Activated naive CD8-positive, alpha-beta T cell treated with anti-CD3 and anti-CD28 coated beads for 36 hours (primary cell): ENCODE measurements at places on chromosomes 3 and 15.

- H3K4me3 ChIP-seq: no peak overlapping the region
- H3K27me3 ChIP-seq: no peaks in the 10 kb centered on the region
- peak overlapping the region; percentile 77 for H3K27ac ChIP-seq
- no peak for DNase-seq
Observed at GRCh38 chr3:187975561-187976364, 178.2 kb upstream of the LPP start.

- DNase-seq: no peak
- no peak overlapping the region for H3K27ac ChIP-seq
- no peak overlapping the region for H3K4me3 ChIP-seq
- H3K4me1 ChIP-seq: peaks cover 9% of the 10 kb centered on the region
- H3K27me3 ChIP-seq: no peaks in the 10 kb centered on the region
Observed at GRCh38 chr3:66442254-66443117, 58.3 kb downstream of the LRIG1 start.

DNA sequence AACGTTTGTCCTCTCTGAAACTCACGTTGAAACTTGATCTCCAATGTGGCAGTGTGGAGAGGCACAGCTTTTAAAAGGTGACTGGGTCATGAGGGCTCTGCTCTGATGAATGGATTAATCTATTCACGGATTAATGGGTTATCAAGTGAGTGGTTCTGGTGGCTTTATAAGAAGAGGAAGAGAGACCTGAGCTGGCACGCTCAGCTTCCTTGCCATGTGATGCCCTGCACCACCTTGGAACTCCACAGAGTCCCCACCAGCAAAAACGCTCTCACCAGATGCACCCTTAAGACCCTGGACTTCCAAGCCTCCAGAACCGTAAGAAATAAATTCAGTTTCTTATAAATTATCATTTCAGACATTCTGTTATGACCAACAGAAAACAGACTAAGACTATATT, 2.6 kb downstream of the PPP1R2 start:
- H3K4me1 ChIP-seq: peaks cover 63% of the 10 kb centered on the region
- H3K27me3 ChIP-seq: no peaks in the 10 kb centered on the region
- DNase-seq: no peak
- peaks cover 34% of the 10 kb centered on the region for H3K36me3 ChIP-seq
- peak overlapping the region; percentile 95 for H3K4me3 ChIP-seq
- peak overlapping the region; percentile 88 for H3K27ac ChIP-seq

GRCh38 chr3:144744473-144744872, 772.9 kb downstream of the DIPK2A start:
- H3K4me1 ChIP-seq: no peaks in the 10 kb centered on the region
- H3K36me3 ChIP-seq: no peaks in the 10 kb centered on the region
- no peak for DNase-seq
- H3K27ac ChIP-seq: no peak overlapping the region
- no peak overlapping the region for H3K4me3 ChIP-seq
- H3K27me3 ChIP-seq: no peaks in the 10 kb centered on the region

DNA sequence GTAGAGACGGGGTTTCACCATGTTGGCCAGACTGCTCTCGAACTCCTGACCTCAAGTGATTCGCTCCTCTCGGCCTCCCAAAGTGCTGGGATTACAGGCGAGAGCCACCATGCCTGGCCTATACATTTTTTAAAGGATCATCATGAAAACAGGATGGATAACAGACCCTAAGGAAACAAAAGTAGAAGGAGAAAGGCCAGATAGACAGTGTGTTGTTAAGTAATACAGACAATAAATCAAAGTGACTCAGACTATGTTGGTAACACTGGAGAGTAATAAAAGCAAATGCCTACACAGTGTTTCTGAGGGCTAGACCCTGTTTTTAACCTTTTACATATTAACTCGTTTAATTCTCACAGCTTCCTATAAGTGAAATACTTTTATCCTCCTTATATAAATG, 133.8 kb upstream of the MCTP2 start:
- no peak overlapping the region for H3K4me3 ChIP-seq
- no peak overlapping the region for H3K27ac ChIP-seq
- H3K36me3 ChIP-seq: no peaks in the 10 kb centered on the region

DNA sequence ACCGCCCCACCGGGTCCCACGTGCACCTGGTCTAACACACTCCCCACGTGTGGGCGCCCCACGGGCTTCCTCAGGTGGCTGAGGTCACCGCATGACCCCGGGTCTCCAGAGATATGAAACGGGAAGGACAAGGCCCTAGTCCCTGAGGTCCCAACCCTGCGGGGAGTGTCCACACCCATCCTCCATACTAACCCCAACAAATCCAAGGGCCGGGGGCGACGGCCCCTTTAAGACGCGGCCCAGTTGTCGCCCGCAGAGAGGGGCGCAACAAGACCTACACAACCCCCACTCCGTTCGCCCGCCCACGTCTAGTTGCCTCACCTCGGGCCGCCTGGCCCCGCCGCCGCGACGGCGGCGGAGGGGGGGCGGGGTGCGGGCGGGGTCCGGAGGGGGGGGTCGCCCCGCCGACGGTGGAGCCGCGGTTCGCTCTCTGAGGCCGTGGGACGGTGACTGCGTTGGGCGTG, 396 bp downstream of the INO80 start:
- DNase-seq: peak; percentile 80
- H3K27ac ChIP-seq: peak overlapping the region; percentile 99

GRCh38 chr3:122679085-122679881, 1.4 kb upstream of the PARP14 start:
- peaks cover 21% of the 10 kb centered on the region for H3K36me3 ChIP-seq
- H3K4me3 ChIP-seq: peak overlapping the region; percentile 94
- no peaks in the 10 kb centered on the region for H3K27me3 ChIP-seq
- peak overlapping the region; percentile 98 for H3K27ac ChIP-seq
- peaks cover 50% of the 10 kb centered on the region for H3K4me1 ChIP-seq
- peak; percentile 77 for DNase-seq

DNA sequence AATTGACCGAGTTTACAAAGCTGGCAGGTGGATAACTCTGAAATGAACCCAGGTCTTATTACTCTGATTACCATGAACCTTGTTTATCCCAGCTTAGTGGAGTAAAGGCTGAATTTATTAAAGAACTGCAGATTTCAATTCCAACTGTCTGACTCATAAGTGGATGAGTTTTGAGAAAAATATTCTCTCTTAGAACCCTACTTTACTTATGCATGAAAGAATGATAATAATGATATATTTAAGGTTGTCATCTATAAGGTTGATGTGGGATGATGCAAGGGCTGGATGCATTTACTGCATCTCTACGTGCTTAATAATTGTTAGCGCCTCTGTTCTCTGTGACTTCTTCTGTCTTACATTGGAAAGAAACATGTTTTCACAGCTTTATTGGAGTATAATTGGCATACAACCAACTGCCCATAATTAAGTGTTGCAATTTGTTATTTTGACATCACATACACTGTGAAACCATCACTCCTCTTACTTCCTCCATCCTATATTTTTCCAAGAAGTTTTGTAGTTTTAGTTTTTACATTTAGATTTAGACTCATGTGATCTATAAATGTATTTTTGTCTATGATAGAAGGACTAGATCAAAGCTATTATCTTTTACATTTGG, 771.2 kb upstream of the ARRDC4 start:
- no peaks in the 10 kb centered on the region for H3K27me3 ChIP-seq
- DNase-seq: no peak
- no peaks in the 10 kb centered on the region for H3K4me1 ChIP-seq

DNA sequence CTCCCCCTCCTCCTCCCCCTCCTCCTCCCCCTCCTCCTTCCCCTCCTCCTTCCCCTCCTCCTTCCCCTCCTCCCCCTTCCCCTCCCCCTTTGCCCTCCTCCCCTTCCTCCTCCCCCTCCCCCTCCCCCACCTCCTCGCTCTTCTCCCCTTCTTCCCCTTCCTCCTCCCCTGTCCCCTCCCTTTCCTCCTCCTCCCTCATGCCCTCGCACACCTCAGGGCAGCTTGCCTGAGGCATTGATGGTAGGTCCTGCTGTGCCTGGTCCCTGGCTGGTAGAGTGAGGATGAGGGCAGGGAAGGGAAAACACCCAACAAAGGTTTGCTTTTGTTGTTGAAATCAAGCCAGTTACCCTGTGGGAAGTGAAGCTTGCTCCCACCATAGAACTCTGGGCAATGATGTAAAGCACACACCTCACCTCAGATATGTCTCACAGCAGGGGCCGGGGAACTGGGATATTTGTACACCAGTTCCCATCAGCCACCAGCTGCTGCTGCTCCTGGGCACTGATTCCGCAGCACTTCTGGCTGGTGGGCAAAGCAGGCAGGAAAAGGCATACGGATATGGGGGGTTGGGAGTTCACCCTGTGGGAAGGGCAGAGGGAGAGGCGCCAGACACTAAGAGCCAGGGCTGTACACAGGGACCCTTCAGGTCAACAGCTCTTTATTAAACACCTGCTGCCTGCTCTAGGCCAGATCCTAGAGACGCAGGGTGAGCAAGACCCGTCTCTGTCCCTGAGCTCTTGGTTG, 13.8 kb downstream of the ISG20 start:
- peaks cover 25% of the 10 kb centered on the region for H3K36me3 ChIP-seq
- no peaks in the 10 kb centered on the region for H3K27me3 ChIP-seq
- DNase-seq: no peak
- peaks cover 74% of the 10 kb centered on the region for H3K4me1 ChIP-seq
- no peak overlapping the region for H3K4me3 ChIP-seq

DNA sequence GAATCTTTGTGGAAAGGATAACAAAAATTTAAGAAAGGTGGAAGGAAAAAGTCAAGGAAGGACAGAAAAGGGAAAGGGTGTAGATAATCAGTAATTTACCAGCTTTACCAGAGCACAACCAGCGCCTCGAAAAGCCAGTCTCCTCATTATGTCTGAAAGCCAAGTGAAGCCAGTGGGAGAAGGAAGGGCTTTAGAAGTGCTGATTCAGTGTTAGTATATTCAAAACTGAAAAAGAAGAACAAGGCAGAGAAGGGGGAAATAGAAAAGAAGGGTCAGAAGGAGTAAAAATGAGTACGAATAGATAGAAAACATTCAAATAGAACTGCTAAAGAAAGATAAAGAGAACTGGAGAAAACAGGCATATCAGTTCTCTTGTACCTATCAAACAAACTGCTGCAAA, 4.1 kb downstream of the PBRM1 start:
- peaks cover 41% of the 10 kb centered on the region for H3K4me1 ChIP-seq
- no peak for DNase-seq
- peaks cover 35% of the 10 kb centered on the region for H3K36me3 ChIP-seq

- H3K4me3 ChIP-seq: no peak overlapping the region
- peaks cover 38% of the 10 kb centered on the region for H3K4me1 ChIP-seq
- no peak for DNase-seq
- peaks cover 7% of the 10 kb centered on the region for H3K27me3 ChIP-seq
- no peak overlapping the region for H3K27ac ChIP-seq
Observed at GRCh38 chr15:75168374-75168773, 33.3 kb upstream of the C15orf39 start.

GRCh38 chr3:48435223-48435595, 4.7 kb downstream of the CCDC51 start:
- H3K27me3 ChIP-seq: no peaks in the 10 kb centered on the region
- DNase-seq: no peak
- H3K4me1 ChIP-seq: peaks cover 17% of the 10 kb centered on the region
- peak overlapping the region; percentile 35 for H3K27ac ChIP-seq
- H3K4me3 ChIP-seq: no peak overlapping the region

- H3K36me3 ChIP-seq: peaks cover 54% of the 10 kb centered on the region
- no peaks in the 10 kb centered on the region for H3K27me3 ChIP-seq
- H3K4me1 ChIP-seq: peaks cover 83% of the 10 kb centered on the region
- H3K4me3 ChIP-seq: peak overlapping the region; percentile 46
Observed at GRCh38 chr3:128794770-128795649, 69.0 kb downstream of the RAB7A start.

- H3K27ac ChIP-seq: no peak overlapping the region
- H3K36me3 ChIP-seq: no peaks in the 10 kb centered on the region
- H3K4me1 ChIP-seq: no peaks in the 10 kb centered on the region
- DNase-seq: no peak
- H3K27me3 ChIP-seq: no peaks in the 10 kb centered on the region
Observed at GRCh38 chr15:46121441-46121840, 486.6 kb downstream of the SQOR start.

DNA sequence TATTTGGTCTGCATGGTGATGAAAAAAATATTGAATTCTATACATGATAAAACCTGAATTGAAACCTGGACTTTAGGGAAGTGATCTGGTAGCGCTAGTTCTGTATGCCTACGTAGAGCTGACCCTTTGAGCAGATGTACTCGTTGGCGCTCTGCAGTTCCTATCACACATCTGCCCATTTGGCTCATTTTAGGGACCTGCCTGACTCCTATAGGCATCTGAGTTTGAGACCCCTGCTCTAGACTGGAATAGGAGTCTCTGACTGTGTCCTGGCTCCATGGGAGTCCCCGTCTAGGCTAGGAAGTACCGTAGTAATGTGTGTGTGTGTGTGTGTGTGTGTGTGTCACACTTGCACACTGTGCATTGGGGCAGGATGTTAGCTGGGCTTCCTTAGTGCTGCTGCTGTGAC, 21.2 kb downstream of the STARD5 start:
- peaks cover 72% of the 10 kb centered on the region for H3K4me1 ChIP-seq
- H3K4me3 ChIP-seq: peak overlapping the region; percentile 98
- DNase-seq: no peak
- H3K36me3 ChIP-seq: peaks cover 99% of the 10 kb centered on the region

DNA sequence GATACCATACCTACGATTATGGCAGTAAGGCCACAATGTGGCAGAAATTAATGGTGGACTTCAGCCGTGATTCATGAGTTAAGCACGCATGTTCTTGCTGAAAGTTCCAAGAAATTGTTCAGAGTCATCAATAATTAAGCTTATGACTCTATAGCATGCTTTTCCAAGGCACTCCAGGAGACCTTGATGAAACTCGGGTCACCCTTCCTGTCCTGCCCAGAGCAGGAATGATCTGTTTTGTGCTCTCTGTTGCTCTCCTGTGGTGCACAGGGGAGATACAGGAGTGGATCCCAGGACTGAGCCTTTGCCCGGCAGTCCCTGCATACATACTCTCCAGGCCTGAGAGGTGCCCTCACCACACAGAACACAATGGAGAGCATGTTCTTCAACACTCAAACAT, 141.6 kb upstream of the SLC2A2 start:
- peaks cover 43% of the 10 kb centered on the region for H3K36me3 ChIP-seq

GRCh38 chr3:32913790-32914446, 37.5 kb upstream of the CCR4 start:
- H3K27me3 ChIP-seq: no peaks in the 10 kb centered on the region
- H3K4me3 ChIP-seq: no peak overlapping the region
- no peak for DNase-seq
- no peaks in the 10 kb centered on the region for H3K36me3 ChIP-seq

DNA sequence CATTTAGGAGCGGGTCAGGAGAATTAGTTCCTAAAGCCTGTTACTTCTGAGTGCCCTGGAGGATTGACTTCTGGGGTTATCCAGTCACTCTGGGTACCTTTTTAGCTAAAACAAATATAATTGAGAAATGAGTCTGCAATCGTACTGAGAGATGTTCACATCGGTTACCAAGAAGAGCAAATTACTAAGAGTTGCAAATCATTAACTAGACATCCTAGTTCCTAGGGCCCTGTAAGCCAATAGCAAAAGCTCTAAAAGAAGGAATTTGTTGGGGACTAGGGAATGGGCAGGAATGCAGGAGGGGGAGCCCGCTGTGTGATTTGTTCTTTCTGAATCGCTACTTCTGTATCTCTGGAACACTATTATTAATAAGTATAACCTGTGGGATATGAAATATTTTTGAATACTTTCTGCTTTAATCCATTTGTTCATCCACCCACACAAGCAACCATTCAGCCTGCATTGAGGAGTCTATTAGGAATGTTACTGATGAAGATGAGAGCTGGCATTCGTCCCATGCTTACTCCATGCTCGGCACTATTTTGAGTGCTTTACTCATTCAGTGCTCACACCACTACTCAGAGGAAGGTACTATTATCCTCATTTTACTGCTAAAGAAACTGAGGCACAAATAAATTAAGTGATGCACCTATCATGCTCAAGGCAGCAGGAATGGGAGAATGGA, 31.5 kb upstream of the KY start:
- H3K27ac ChIP-seq: no peak overlapping the region
- H3K4me3 ChIP-seq: no peak overlapping the region
- peaks cover 3% of the 10 kb centered on the region for H3K27me3 ChIP-seq
- DNase-seq: no peak
